ENCODE measurements at places on chromosomes 12 and 14. TPM values are rescaled to one million over a fixed set of nuclear protein-coding genes. Genes with fewer than 3 reads are reported as not detected.

DNA sequence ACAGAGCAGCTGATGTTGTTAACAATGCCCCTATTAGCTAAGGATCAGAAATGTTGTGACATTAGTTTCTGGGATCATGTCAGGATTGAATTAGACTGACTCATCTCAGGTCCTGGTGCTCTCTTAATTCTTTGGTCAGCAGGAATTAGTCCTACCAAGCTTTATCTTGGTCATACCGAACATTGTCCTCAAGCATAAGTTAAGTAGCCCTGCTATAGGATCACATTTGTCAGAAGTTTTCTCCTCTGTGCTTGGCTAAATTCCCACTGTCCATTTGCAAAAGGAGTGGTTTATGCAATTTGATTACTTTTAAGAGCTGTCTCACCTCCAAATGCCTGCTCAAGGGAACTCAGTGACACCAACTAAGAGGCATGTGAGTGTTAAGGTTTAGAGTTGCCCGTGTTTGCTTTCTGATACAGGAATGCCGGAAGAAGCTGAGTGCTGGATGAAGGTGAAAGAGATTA lies 48.4 kb upstream of the IFNG-AS1 start:
- no peaks in the 10 kb centered on the region for H3K36me3 ChIP-seq
- peaks cover 5% of the 10 kb centered on the region for H3K4me1 ChIP-seq
- no peaks in the 10 kb centered on the region for H3K27me3 ChIP-seq
- DNase-seq, result peak; percentile 33

DNA sequence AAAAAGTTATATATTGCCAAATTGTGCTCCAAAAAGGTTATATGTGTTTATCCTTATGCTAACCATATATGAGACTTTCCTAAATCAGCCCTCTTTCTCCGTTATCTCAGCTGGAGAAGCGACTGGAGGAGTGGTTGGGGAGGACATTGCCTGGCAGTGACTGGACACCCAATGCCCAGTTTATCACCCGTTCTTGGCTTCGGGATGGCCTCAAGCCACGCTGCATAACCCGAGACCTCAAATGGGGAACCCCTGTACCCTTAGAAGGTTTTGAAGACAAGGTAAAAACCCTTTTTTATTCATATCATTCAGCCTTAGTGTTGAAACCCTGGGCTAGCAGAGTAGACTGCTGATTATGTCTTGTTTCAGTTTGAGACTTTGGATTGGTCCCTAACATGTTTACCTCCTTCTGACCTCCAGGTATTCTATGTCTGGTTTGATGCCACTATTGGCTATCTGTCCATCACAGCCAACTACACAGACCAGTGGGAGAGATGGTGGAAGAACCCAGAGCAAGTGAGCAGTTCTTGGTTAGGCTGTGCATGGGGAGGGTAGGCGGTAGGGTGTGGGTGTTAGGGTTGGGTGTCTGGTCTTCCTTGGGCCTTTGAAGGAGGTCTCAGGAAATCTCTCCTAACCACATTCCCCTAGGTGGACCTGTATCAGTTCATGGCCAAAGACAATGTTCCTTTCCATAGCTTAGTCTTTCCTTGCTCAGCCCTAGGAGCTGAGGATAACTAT lies 8.6 kb downstream of the DDIT3 start:
- no peak overlapping the region for H3K4me3 ChIP-seq
- H3K36me3 ChIP-seq, result peaks cover 21% of the 10 kb centered on the region
- no peaks in the 10 kb centered on the region for H3K4me1 ChIP-seq

The TRHDE gene
- total RNA-seq, result 8.7 TPM

DNA sequence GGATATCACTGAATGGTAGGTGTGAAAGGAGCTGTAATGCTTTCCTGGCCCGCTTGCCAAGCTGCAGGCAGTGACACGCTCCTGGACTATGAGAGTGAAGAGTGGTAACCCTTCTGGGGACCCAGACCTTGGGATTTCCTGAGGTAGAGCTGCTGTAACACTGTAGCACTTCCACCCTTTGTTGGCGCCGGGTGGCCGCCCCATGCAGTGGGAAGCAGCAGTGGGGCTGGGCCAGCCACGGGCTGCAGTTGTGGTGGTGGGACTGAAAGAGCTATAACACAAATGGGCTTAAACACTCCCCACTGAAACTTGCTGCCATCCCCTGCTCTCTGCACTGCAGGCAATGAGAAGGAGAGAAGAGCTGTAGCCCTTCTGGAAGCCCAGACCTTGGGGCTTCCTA lies 9.6 kb upstream of the FBXO33 start:
- DNase-seq, result no peak
- H3K27me3 ChIP-seq, result no peaks in the 10 kb centered on the region
- no peaks in the 10 kb centered on the region for H3K36me3 ChIP-seq
- no peak overlapping the region for H3K4me3 ChIP-seq

- H3K36me3 ChIP-seq, result no peaks in the 10 kb centered on the region
- peaks cover 8% of the 10 kb centered on the region for H3K4me1 ChIP-seq
- no peak overlapping the region for H3K4me3 ChIP-seq
- H3K27ac ChIP-seq, result peak overlapping the region; percentile 82
These were observed 57.7 kb downstream of the ARF6 start for GRCh38 chr14:49950275-49951228.

- H3K4me1 ChIP-seq, result no peaks in the 10 kb centered on the region
- no peak overlapping the region for H3K27ac ChIP-seq
- no peak overlapping the region for H3K4me3 ChIP-seq
- H3K36me3 ChIP-seq, result no peaks in the 10 kb centered on the region
- DNase-seq, result no peak
- no peaks in the 10 kb centered on the region for H3K27me3 ChIP-seq
These were observed 3.2 kb downstream of the KCNJ8 start for GRCh38 chr12:21771311-21771710.

The NFATC4 gene
- total RNA-seq, result 24.0 TPM

GRCh38 chr12:127588249-127588648 lies 678.7 kb upstream of the TMEM132C start:
- H3K27me3 ChIP-seq, result no peaks in the 10 kb centered on the region
- no peak overlapping the region for H3K27ac ChIP-seq
- no peak overlapping the region for H3K4me3 ChIP-seq
- H3K36me3 ChIP-seq, result no peaks in the 10 kb centered on the region

The RILPL1 gene
- 2.6 TPM for total RNA-seq

The GAS2L3 gene
- total RNA-seq, result 23.5 TPM

The GOLT1B gene
- total RNA-seq, result 28.3 TPM

DNA sequence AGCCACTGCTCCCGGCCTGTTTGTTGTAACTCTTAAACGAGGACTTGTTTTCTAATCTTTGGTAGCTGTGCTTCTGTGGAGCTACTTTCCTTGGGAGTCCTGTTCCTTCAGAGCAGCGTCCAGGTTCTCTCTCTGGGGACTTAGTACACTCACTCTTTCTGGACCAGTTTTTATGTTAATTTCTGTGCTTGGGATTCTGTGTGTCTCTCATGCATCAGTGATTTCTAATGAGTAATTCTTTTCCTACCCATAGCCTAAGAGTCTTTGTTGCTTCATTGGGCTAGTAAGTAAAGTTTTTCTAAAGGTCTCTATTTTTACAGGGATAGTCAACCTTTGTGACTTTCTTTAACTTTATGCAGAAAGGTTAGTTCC lies 289.3 kb downstream of the FBXL14 start:
- no peaks in the 10 kb centered on the region for H3K36me3 ChIP-seq
- no peaks in the 10 kb centered on the region for H3K27me3 ChIP-seq
- H3K4me1 ChIP-seq, result no peaks in the 10 kb centered on the region

DNA sequence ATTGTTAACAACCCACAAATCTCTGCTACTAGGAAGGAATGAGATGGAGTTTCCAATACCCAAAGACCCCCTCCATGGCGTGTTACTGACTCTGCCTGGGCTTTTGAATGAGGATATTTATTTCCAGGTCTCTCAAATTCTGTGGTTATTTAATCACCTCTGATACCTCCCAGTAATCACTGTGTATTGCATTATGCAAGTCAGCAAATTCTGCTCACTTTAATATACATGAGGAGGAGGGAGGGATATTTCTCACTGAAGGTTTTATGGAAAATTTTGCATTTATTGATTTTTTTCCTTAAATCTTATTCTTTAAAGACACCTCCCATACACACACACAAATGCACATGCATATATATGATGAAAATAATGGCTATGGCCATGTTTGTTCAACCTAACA lies 962.9 kb downstream of the VRK1 start:
- H3K27ac ChIP-seq, result no peak overlapping the region
- H3K4me1 ChIP-seq, result no peaks in the 10 kb centered on the region
- no peaks in the 10 kb centered on the region for H3K36me3 ChIP-seq
- H3K4me3 ChIP-seq, result no peak overlapping the region

GRCh38 chr12:6526766-6527525 lies 7.4 kb upstream of the GAPDH start:
- no peak overlapping the region for H3K27ac ChIP-seq
- no peak overlapping the region for H3K4me3 ChIP-seq
- H3K36me3 ChIP-seq, result peaks cover 25% of the 10 kb centered on the region
- no peaks in the 10 kb centered on the region for H3K27me3 ChIP-seq
- DNase-seq, result no peak

- H3K4me1 ChIP-seq, result no peaks in the 10 kb centered on the region
- H3K4me3 ChIP-seq, result no peak overlapping the region
- no peaks in the 10 kb centered on the region for H3K27me3 ChIP-seq
- no peaks in the 10 kb centered on the region for H3K36me3 ChIP-seq
- DNase-seq, result no peak
- H3K27ac ChIP-seq, result no peak overlapping the region
These were observed 903.6 kb upstream of the TMEM132C start for GRCh38 chr12:127363392-127363791.

- H3K36me3 ChIP-seq, result no peaks in the 10 kb centered on the region
- H3K4me1 ChIP-seq, result peaks cover 34% of the 10 kb centered on the region
These were observed 190.4 kb upstream of the BCL2L14 start for GRCh38 chr12:11880381-11880780.

- no peaks in the 10 kb centered on the region for H3K36me3 ChIP-seq
- no peak overlapping the region for H3K27ac ChIP-seq
- H3K27me3 ChIP-seq, result no peaks in the 10 kb centered on the region
- no peaks in the 10 kb centered on the region for H3K4me1 ChIP-seq
- no peak overlapping the region for H3K4me3 ChIP-seq
- no peak for DNase-seq
These were observed 221.7 kb upstream of the NOS1 start for GRCh38 chr12:117583092-117583491.

GRCh38 chr12:50038336-50038735 lies 13.0 kb upstream of the RACGAP1 start:
- no peaks in the 10 kb centered on the region for H3K27me3 ChIP-seq
- H3K36me3 ChIP-seq, result no peaks in the 10 kb centered on the region
- no peaks in the 10 kb centered on the region for H3K4me1 ChIP-seq

GRCh38 chr12:124078800-124079199 lies 105.8 kb downstream of the ZNF664 start:
- no peak for DNase-seq
- no peaks in the 10 kb centered on the region for H3K36me3 ChIP-seq

DNA sequence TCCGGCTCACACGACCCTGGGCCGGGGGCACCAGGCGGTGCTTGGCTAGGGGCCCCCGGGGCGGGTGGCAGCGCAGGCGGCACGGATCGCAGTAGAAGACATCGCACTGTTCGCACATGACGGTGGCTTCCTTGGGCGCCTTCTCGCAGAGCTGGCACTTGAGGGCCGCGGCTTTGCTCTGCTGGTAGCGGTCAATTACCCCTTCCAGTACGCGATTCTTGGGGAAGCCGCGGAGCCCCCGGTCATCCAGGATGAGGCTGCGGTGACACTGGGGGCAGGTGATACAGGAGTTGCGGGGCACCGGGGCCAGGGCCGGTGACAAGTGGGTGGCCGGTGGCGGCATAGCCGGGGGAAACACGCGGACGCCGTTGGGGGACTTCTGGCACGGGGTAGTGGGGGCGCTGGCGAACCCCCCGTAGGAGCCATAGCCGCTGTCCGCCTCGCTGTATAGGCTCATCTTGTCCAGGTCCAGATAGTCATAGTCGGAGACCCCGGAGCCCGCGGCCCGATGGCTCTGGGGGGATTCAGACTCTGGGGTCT lies 553 bp downstream of the TRIM9 start:
- H3K27me3 ChIP-seq, result peaks cover 17% of the 10 kb centered on the region
- DNase-seq, result peak; percentile 18
- no peaks in the 10 kb centered on the region for H3K36me3 ChIP-seq
- no peak overlapping the region for H3K27ac ChIP-seq
- peaks cover 16% of the 10 kb centered on the region for H3K4me1 ChIP-seq

- no peaks in the 10 kb centered on the region for H3K27me3 ChIP-seq
- no peak overlapping the region for H3K27ac ChIP-seq
- peaks cover 3% of the 10 kb centered on the region for H3K4me1 ChIP-seq
- H3K36me3 ChIP-seq, result no peaks in the 10 kb centered on the region
These were observed 10.2 kb downstream of the HEATR5A start for GRCh38 chr14:31410048-31410650.

The JAG2 gene
- total RNA-seq, result 11.0 TPM

- no peaks in the 10 kb centered on the region for H3K36me3 ChIP-seq
- H3K27me3 ChIP-seq, result no peaks in the 10 kb centered on the region
- no peak for DNase-seq
- peak overlapping the region; percentile 37 for H3K27ac ChIP-seq
- no peak overlapping the region for H3K4me3 ChIP-seq
- H3K4me1 ChIP-seq, result no peaks in the 10 kb centered on the region
These were observed 54.7 kb downstream of the SUSD6 start for GRCh38 chr14:69666112-69666511.

DNA sequence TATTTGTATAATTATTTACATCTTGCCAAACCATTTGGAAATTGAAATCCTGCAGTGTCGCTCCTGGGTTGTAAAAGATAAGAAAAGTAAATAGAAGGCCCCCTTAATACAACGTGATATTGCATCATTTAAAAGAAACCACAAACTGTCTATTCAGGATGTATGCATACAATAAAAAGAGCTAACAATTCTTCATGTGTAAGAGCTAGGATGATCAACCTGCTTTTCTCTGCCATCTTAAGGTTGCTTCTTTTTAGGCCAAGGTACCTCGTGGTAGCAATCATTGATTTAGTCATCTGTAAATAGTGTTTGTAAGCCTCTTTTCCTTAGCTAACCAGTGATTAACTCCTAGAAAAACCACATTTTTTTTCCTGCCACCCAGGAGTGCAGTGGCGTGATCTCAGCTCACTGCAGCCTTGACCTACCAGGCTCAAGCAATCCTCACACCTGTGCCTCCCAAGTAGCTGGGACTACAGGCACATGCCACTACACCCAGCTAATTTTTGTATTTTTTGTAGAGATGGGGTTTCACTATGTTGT lies 3.3 kb upstream of the USP44 start:
- no peaks in the 10 kb centered on the region for H3K36me3 ChIP-seq
- no peaks in the 10 kb centered on the region for H3K4me1 ChIP-seq
- H3K27ac ChIP-seq, result no peak overlapping the region
- no peak for DNase-seq
- no peak overlapping the region for H3K4me3 ChIP-seq

DNA sequence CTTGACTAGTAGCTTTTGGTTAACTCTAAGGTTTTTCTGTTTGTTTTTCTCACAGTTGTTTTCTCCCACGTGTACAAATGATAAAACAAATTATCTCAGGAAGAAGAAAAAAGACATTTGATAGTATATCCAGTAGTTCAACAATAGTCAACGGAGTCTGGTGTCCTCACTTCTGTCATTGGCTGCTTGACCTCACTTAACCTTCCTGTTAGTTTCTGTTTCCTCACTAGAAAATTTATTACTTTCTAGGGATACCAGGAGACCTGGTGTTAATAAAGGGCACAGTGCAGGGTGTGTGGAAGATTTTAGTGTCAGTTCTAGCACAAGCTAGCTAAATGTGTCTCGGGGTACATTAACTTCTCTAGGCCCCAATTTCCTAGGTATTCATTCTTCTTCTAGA lies 116.0 kb downstream of the PRKCH start:
- H3K27me3 ChIP-seq, result no peaks in the 10 kb centered on the region
- H3K36me3 ChIP-seq, result no peaks in the 10 kb centered on the region
- H3K4me1 ChIP-seq, result no peaks in the 10 kb centered on the region
- no peak for DNase-seq
- H3K4me3 ChIP-seq, result no peak overlapping the region
- H3K27ac ChIP-seq, result no peak overlapping the region

The FGF23 gene
- not detected for total RNA-seq

GRCh38 chr12:3036901-3037600 lies 40.1 kb upstream of the TSPAN9 start:
- no peaks in the 10 kb centered on the region for H3K27me3 ChIP-seq
- H3K4me3 ChIP-seq, result no peak overlapping the region
- no peak overlapping the region for H3K27ac ChIP-seq
- no peak for DNase-seq

Measured in colonic mucosa (tissue), 4 donors.